Mesothelial cell of epicardium (in vitro differentiated cells): ENCODE measurements at places on chromosomes 7 and 10. TPM values are rescaled to one million over a fixed set of nuclear protein-coding genes. Genes with fewer than 3 reads are reported as not detected.

GRCh38 chr10:48658243-48658974 is 26.3 kb upstream of the WDFY4 start:
- DNase-seq = peak; percentile 62

The TMEM139 gene
- 6.1 to 10.1 TPM (median 7.9 TPM) in 3 replicates for total RNA-seq

- DNase-seq = no peak
Observed at GRCh38 chr10:122078326-122078725, 89.4 kb downstream of the TACC2 start.

GRCh38 chr10:77593771-77594470 is 43.7 kb downstream of the KCNMA1 start:
- no peak for DNase-seq

- no peak for DNase-seq
Observed at GRCh38 chr7:116583653-116584052, 58.8 kb downstream of the CAV1 start.

The PLEKHS1 gene
- not detected in 3 replicates for total RNA-seq

DNA sequence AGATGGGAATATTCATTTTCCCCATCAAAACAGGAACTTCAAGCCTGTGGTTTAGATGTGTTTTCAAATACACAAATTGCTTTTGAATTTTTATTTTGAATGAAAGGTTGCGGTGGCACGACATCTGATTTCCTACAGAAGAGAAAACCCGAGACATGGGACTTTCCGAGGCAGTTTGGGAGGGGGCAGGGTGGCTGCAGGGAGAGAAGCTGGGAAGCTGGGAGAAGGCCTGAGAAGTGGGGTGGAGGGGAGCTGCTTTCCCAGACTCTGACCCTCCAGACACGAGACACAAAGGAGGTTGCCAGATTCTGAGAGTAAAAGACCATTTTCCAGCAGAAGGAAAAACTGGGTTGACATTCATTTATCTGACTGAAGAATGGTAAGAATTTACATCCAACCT is 19.6 kb downstream of the TMEM176A start:
- no peak for DNase-seq

- no peak for DNase-seq
Observed at GRCh38 chr7:108261560-108262255, 131.5 kb upstream of the LAMB4 start.

- DNase-seq = no peak
Observed at GRCh38 chr7:149825567-149826343, 12.4 kb upstream of the ZNF862 start.

The SCART1 gene
- total RNA-seq = 4.1 to 4.7 TPM (median 4.4 TPM) in 3 replicates

- no peak for DNase-seq
Observed at GRCh38 chr7:44637788-44638594, 31.6 kb downstream of the OGDH start.
